ENCODE measurements at places on chromosomes 16 and 17.

DNA sequence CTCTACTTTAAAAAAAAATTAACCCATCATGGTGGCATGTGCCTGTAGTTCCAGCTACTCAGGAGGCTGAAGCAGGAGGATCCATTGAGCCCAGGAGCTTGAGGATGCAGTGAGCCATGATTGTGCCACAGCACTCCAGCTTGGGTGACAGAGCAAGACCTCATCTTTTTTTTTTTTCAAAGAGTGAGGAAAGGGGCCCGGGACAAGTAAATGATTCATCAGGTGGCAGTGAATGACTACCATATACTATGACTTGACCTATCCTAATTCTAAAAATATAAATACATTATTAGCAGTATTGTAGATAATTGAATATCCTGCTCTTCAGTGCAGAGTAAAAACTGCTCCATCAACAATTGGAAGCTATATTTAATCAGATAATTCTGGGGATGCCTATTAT is 55.3 kb downstream of the CLUH start:
- no peak for DNase-seq

DNA sequence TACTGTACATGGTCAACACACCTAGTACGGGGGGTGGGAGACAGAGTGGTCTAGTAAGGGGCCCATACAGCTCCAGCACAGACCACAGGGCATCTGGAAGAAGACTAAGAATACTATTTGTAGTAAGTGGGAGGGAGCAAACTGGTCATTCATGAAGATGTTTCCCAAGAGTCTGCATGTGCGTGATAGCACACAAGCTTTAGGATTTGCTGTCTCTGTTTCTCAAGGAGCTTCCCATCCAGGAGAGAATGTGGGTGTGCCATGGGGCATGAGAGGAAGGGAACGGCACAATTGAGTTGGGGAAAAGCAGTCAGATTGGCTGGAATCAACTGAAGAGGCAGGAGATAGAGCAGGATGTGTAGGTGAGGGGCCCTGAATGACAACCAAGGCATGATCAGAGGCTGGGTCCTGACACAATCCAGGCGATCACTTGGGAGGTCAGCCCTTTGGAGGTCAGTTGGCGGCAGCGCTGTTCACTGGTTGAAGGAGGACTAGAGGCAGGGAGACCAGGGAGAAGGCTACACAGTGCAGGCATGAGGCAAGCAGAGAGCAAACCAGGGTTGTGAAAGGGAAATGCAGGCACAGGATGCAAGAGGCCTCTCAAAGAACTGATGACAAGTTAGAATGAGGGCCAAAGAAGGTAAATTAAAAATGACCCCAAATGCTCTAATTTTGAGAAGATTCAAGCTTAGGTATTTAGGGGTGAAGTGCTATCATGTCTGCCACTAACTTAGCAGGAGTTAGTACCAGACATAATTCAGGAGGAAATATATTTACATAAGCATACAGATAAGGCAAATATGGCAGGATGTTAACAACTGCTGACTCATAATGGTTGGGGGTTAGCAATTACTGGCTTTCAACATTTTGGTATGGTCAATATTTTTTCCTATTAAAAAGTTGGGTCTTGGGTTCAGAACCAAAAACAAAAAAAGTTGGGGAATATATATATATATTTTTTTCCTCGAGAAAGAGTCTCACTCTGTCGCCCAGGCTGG is 10.3 kb downstream of the UBE2O start:
- no peak for DNase-seq

DNA sequence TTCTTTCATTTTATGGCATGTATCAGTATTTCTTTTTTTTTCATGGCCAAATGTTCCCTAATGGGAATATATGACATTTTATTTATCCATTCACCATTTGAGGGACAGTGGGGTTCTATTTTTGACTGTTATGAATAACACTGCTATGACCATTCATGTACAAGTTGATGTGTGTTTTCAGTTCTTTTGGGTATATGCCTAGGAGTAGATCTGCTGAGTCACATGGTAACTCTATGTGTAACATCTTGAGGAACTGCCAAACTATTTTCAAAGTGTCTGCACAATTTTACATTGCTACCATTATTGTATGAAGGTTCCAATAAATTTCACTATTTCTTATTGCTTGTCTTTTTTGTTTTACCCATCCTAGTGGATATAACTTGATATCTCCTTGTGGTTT is 223.0 kb downstream of the TANC2 start:
- DNase-seq: no peak

DNA sequence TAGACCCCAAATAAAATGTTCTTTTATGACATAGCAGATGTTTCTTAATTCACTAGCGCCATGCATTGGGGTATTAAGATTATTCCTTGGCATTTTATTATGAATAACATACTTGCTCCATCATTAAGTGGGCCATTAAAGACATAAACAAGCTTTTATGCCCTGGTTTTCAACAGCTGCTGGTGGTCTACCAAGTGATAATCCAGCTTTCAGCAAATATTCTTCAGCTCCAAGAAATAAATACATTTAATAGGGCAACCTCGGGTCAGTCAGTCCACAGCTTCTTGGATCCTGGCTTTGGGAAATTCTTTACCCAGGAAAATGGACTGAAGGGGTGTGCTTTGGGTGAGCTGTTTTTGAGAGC is 217.3 kb upstream of the IRX3 start:
- no peak for DNase-seq

- DNase-seq: no peak
Measured at GRCh38 chr16:58472266-58472665, 27.7 kb upstream of the NDRG4 start.

- DNase-seq: no peak
Measured at GRCh38 chr16:48613061-48613957, 3.3 kb upstream of the N4BP1 start.

- no peak for DNase-seq
Measured at GRCh38 chr17:64596988-64597387, 65.1 kb downstream of the SMURF2 start.

DNA sequence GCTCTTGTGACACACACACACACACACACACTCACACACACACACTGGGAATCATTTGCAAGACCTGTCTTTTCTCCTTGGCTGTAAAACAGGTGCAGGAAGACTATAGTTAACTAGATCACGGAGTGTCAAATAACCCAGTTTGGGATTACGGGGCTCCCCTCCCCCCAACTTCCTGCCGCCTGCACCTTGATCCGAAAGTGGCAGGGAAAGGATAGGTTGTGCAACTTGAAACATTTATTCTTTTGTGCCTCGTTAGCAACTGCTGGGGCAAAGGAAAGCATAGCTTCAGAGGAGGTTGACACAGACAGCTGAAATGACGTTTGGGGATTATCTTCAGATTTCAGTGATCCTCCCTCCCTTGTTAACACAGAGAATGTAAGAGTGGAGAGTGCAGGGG is 149.5 kb downstream of the NTN1 start:
- DNase-seq: no peak

DNA sequence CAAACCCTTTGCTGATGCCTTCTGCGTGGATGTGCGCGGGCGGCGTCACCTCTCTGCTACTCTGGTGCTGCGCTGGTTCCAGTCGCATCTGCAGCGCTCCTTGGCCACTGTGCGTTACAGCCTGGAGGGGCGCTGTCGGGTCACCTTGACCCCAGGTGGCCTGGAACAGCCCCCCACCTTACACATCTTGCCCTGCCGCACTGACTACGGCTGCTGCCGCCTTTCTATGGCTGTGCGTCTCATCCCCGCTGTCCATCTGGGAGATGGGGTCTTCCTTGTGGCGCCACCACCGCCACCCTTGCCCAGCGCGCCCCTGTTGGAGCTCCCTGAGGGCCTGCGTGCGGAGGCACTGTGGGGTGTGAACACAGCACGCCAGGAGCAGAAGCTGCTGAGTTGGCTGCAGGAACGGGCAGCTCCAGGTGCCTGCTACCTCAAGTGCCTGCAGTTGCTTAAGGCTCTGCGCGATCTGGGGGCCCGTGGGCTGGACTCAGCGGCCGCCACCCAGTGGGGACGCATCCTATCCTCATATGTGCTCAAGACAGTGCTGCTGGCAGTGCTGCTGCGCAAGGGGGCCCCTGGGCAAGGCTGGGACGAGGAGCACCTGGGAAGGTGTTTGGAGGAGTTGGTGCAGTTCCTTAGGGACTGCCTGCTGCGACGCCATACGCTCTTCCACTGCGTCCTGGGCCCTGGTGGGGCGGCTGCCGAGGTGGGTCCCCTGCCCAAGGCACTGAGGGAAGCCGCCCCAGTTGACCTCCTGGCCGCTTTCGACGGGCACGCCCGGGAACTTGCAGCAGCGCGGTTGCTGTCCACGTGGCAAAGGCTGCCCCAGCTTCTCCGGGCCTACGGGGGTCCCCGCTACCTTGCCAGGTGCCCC is 1.6 kb downstream of the ITPRIPL2 start:
- no peak for DNase-seq

GRCh38 chr17:80018917-80019651 is 16.6 kb downstream of the TBC1D16 start:
- no peak for DNase-seq

- no peak for DNase-seq
Measured at GRCh38 chr17:70138291-70138865, 31.0 kb upstream of the KCNJ2 start.

DNA sequence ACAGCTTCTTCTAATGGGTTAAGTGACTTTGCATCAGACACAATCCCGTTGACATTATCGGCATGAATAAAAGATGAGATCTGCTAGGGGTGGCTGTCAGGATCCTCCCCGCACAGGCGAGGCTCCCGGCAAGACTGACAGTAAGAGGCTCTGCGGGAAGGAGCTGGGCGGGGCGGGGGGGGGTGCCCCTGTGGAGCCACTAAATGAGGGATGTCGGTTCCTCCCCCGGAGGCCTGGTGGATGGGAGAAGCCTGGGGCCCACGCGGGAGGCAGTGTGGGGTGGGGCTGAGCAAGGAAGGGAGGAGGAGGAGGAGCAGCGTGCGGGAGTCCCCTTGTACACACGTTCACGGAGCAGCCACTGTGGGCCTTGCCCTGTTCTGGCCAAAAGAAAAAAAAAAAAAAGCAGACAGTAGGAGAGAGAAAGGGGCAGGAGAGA is 190.9 kb upstream of the GSE1 start:
- peak; percentile 72 for DNase-seq

DNA sequence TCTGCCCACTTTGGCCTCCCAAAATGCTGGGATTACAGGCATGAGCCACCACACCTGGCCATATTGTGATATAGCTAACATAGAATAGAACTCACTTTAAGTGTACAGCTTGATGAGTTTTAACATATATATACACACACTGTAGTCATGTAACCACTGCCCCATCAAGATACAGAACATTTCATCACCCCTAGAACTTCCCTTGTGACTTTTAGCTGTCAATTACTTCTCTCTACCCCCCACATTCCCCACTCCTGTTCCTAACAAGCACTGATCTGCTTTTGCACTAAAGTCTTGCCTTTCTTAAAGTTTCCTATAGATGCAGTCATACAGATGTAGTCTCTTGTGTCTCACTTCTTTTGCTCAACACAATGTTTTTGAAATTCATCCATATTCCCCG is 93.1 kb downstream of the PITPNC1 start:
- no peak for DNase-seq
